ENCODE measurements at places on chromosomes 1 and 21.

GRCh38 chr1:184596950-184597645 lies 157.6 kb downstream of the EDEM3 start:
- no peak for DNase-seq

DNA sequence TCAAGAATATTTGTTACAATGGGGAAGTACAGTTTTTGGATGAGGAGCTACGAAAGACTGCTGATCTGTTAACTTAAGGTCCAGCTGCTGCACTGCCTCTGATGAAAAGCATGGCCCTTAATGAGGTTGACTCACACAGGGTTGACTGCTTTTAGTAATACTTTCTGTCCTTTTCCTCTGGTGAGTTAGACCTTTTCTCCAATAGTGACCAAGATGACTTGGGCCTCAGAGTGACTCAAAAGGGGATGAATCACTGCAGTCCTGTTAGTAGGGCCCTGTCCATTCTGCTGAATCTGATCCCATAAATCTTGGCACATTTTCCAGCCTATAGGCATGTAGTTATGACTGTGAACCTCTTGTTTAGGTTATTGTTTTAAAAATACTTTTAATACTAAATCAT lies 2.7 kb downstream of the DISP1 start:
- DNase-seq = no peak

GRCh38 chr1:151373196-151373595 lies 691 bp upstream of the SELENBP1 start:
- no peak for DNase-seq

- no peak for DNase-seq
These were observed at the start of gene ITLN2 for GRCh38 chr1:160954158-160955104. TSS of gene ITLN2 (minus strand) at chr1:160954809. CDS start at chr1:160954741, 68 bp downstream.
